CD8-positive, alpha-beta memory T cell (primary cell): ENCODE measurements at places on chromosomes 5 and 9. TPM values are rescaled to one million over a fixed set of nuclear protein-coding genes. Genes with fewer than 3 reads are reported as not detected.

The SYNPO gene
- not detected for polyA plus RNA-seq

DNA sequence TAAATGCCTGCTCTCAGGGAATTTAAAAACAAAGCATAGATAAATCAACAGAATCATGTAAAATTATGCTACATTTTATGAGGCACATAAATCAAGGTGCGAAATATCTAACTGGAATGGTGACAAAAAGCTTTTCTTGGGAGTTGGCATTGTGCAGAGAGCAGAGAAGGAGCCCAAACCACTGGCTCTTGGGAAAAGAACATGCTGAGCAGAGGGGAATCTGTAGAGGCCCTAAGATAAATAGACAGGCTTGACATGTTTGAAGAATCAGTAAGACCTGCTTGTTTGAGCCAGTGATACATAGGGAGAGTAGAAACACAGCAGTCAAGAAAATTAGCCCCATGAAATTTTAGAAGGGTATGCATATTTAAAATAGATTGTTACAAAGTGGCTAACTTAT lies 85.8 kb downstream of the GABRB2 start:
- no peak overlapping the region for H3K27ac ChIP-seq
- no peaks in the 10 kb centered on the region for H3K27me3 ChIP-seq
- no peak for DNase-seq
- H3K4me3 ChIP-seq: no peak overlapping the region
- no peaks in the 10 kb centered on the region for H3K36me3 ChIP-seq

GRCh38 chr9:87140605-87141109 lies 193.4 kb upstream of the GAS1 start:
- H3K4me1 ChIP-seq: no peaks in the 10 kb centered on the region
- H3K27me3 ChIP-seq: no peaks in the 10 kb centered on the region
- no peak overlapping the region for H3K27ac ChIP-seq
- H3K4me3 ChIP-seq: no peak overlapping the region

DNA sequence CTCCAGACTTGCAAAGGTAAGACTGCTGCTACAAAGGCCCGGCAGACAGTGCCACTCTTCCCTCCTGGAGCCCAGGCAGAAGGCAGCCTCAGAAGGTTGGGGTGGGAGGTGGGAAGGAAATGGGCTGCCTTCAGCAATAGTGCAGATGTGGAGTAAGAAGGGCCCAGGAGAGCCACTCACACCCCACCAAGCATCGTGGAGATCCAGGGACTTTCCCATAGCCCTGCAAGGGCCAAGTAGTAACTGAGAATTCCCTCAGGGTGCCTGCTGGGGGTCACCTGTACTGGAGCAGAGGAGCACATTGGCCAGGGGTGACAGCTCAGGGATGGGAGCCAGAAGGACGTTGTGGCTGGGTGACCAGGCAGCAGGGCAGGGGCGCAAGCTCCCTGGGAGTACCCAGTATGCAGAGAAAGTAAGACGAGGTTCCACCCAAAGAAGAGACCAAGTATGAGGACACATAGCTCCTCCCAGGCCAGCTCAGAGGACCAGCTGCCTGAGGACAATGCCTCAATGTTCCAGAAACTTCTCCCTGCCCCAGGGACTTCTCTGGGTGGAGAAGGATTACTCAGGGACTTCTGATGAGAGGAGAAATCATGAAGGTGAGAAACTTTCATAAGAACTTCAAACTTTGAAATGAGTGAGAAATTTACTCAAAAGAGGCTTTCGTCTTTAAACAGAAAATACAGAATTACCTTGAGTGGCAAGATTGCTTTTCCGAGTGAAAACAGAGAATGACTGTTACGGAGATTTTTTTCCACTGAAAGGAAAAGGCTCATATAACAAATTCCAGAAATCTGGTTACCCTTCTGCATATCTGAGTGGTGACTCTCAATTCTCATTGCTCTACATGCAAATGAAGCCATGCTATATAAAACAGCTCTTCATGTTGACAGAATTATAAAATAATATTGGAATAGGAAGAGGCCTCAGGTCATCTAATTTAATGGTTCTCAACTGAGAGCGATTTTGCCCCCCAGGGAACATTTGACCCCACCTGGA lies 87.9 kb upstream of the TRIO start:
- no peaks in the 10 kb centered on the region for H3K27me3 ChIP-seq
- no peaks in the 10 kb centered on the region for H3K36me3 ChIP-seq
- no peak overlapping the region for H3K27ac ChIP-seq
- no peak for DNase-seq
